ENCODE measurements at places on chromosomes 1 and 21. TPM values are rescaled to one million over a fixed set of nuclear protein-coding genes. Genes with fewer than 3 reads are reported as not detected.

The LRRC53 gene
- not detected for total RNA-seq

DNA sequence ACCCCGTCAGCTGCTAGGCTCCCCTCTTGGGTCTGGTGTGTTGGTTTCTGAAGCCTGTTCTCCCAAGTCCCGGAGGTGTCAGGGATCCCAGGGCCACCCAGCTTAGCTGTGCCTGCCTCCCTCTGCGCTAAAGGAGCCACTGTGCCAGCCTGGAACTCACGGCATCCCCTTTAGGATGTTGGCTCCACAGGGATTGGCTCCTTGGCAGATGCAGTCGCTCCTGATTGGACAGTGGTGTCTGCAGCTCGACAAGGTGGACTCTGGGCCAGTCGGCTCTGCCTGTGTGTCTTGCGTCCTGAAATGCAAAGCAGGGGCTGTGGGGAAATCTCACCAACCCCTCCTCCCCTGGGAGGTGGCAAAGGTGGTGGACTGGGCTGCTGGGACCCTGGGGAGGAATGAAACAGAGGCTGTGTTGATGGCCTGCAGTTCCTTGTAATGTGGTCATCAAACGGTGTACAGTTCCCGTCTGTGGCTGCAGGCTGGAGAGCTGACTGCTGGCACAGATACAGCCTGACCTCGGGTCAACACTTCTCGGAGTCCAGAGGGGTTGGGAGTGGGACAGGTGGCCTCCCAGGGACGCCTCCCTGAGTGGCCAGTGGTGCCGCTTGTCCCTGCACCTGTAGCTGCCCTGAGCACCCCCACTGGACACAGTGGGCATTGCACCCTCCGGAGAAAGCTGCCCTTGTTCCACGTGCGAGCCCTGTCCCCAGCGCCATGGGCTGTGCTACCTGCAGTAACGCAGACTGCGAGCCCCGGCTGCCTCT, 11.5 kb upstream of the KCNAB2 start:
- peak; percentile 43 for DNase-seq

GRCh38 chr21:22399681-22400514, 1401.7 kb downstream of the NCAM2 start:
- no peak for DNase-seq

DNA sequence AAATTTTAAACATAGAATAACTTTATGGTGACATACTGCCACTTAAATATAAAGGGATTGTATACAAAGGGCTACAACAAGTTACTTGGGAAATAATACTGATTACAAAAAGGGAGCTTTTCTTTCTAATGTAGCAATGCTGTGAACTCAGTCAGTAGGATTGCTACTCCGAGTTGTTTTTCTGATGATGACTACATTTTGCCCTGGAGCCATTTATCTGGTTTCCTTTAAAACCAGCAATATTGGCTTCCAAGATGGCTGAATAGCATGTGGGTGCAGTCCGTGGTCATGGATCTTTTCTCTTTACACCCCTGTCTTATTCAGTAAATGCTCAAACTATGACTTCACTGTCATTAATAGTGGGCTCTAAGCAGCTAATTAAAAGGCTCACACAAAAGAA, 92.6 kb upstream of the NEK7 start:
- no peak for DNase-seq

- no peak for DNase-seq
Measured at GRCh38 chr1:99650773-99651437, 5.0 kb downstream of the PALMD start.

DNA sequence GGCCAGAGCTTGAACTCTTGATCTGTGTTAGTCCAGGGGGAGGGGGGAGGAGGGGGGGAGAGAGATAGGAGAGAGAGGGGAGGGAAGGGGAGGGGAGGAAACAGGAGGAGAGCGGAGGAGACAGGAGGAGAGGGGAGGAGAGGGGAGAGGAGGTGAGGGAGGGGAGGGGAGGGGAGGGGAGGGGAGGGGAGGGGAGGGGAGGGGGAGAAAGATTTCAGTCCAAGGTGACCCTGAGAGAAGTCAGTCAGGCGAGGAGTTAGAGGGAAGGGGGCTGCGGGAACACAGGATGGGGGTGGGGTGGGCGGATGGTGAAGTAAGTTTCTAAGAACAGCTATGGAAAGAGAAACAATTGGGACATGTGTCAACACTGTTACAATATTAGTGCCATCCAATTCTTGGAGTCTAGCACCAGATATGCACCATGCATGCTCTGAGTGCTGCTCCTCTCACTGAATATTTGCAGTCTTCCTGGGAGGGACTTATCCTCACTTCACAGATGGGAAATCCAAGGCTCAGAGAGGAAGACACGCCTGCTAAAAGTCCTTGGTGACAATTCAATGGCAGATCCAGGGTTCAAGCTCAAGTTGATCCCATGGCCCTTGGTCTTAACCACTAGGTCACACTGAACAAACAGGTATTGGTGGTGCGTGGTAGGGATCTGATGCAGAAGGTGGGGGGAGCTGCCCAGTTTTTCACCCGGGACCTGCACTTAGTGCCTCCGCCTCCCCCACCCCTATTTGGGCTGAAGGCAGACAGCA, 42.5 kb upstream of the ECE1 start:
- no peak for DNase-seq

- no peak for DNase-seq
Measured at GRCh38 chr21:31162827-31163226, 124.6 kb upstream of the KRTAP19-8 start.

The TDRD5 gene
- not detected for total RNA-seq

The EPHX1 gene
- total RNA-seq: 2.7 TPM

The SH3D21 gene
- 9.3 TPM for total RNA-seq

The CR1L gene
- total RNA-seq: not detected

Measured in activated naive CD8-positive, alpha-beta T cell treated with anti-CD3 and anti-CD28 coated beads for 36 hours (primary cell).